ENCODE measurements at places on chromosomes 2 and 18. TPM values are rescaled to one million over a fixed set of nuclear protein-coding genes. Genes with fewer than 3 reads are reported as not detected.

- peaks cover 6% of the 10 kb centered on the region for H3K36me3 ChIP-seq
- H3K27ac ChIP-seq = peak overlapping the region; percentile 47
- no peak overlapping the region for H3K4me3 ChIP-seq
- H3K27me3 ChIP-seq = no peaks in the 10 kb centered on the region
- peaks cover 39% of the 10 kb centered on the region for H3K4me1 ChIP-seq
Measured at GRCh38 chr2:227479865-227480475, 8.0 kb downstream of the AGFG1 start.

NT5DC4 gene
- total RNA-seq = not detected

GRCh38 chr18:67007085-67007484, 403.2 kb upstream of the CDH19 start:
- H3K27me3 ChIP-seq = peaks cover 32% of the 10 kb centered on the region
- DNase-seq = no peak
- H3K36me3 ChIP-seq = no peaks in the 10 kb centered on the region
- H3K4me3 ChIP-seq = no peak overlapping the region

DNA sequence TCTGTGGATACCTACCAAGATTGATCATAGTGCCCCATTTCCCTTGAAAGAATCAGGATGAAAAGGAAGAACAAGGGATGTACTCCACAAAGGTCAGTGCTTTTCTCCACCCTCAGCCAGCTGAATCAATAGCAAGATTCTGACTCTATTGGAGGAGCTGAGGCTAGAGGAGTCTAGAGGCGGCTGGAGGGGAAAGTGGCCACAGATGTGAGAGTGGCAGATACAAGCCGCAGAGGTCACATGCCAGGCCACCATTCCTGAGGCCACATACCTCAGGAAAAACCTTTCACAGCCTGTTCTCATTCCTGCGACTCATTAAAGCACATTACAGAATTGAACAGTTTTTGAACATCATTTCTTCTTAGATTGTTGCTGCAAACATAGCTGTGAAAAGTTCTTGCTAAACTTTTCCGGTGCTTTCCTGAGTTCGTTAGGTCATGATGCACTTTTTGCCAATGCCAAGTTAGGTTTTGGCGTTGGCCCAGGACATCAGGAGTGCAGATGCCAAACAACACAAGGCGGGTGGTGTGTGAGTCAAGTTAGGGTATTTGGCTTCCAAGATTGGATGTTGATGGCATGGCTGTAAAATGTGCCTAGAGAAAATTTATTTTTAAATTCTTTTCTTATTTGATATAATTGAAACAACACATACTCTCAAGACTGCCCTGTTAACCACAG, 160.7 kb upstream of the SP5 start:
- peaks cover 12% of the 10 kb centered on the region for H3K4me1 ChIP-seq
- peak overlapping the region; percentile 12 for H3K4me3 ChIP-seq
- peaks cover 9% of the 10 kb centered on the region for H3K36me3 ChIP-seq
- H3K27ac ChIP-seq = peak overlapping the region; percentile 86
- peak; percentile 99 for DNase-seq

DNA sequence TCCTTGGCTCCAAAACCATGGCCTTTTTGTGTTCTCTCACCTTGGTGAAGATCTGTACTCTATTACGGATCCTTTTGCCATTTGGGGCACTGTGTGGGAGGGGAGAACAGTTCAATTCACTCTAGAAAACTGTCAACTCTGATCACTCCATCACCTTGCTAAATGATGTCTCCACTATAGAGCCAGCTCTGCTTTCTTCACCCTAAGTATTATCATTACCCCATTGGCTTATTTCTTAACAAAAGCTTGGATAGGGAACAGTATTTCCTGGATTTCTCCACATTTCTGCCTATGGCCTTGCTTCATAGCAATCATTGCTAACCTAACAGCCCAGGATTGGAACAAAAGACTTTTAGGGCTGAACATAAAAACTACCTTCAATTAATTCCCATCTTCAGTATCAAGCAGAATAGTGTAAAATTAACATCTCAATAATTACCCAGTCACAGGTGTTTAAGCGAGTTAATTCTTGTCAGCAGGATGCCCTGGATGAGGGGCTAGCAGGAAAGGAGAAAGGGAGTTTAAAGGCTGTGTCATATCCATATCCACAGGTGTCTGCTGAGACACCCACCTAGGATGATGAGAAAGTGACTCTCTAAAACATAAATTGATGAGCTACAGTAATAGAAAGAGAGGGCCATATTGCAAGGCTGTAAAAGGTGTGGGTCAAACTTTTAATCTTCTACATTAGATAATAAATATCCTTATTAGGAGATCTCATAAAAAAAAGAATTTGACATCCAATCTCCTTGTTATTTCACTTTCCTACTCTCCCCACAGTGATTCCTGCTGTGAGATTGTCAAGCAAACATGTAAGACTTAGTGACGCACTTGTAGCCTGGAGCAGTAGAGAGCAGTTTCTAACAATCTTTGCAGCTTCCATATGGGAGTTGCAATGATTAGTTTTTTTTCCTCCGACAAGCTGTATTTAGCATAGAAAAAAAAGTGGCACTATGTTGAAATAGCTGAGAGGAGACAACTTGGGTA, 589.5 kb upstream of the NXPH2 start:
- H3K27me3 ChIP-seq = peaks cover 12% of the 10 kb centered on the region
- H3K36me3 ChIP-seq = no peaks in the 10 kb centered on the region
- no peak overlapping the region for H3K4me3 ChIP-seq
- no peaks in the 10 kb centered on the region for H3K4me1 ChIP-seq

DNA sequence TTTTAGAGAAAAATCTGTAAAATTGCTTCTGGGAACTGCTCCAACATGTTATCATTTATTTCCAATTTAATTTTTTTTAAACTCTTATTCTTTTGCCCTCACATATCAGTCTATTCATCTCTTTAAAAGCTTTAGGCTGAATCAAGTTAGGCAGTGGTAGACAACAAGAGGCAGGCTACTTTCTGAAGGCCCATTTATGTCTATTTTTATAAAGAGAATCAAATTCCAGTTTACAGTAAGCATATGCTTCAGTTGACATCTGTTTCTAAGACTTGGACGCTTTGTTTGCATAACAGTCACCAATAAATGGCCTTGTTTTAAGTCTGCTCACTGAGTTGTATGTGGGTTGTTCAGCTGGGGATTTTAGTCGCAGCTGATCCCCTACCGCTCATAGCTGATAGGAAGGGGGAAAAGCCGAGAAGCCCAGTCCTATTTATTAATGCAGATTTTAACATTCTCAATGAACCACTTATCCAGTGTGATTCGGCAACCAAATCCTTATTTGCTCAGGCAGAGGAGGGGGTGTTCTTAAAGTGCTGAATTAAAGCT, 260.4 kb upstream of the SIX3 start:
- no peaks in the 10 kb centered on the region for H3K27me3 ChIP-seq
- H3K36me3 ChIP-seq = no peaks in the 10 kb centered on the region
- no peak overlapping the region for H3K4me3 ChIP-seq

GRCh38 chr2:218962859-218963492, 3.5 kb downstream of the CDK5R2 start:
- peaks cover 13% of the 10 kb centered on the region for H3K4me1 ChIP-seq
- peaks cover 68% of the 10 kb centered on the region for H3K27me3 ChIP-seq
- no peaks in the 10 kb centered on the region for H3K36me3 ChIP-seq
- peak; percentile 41 for DNase-seq

DNA sequence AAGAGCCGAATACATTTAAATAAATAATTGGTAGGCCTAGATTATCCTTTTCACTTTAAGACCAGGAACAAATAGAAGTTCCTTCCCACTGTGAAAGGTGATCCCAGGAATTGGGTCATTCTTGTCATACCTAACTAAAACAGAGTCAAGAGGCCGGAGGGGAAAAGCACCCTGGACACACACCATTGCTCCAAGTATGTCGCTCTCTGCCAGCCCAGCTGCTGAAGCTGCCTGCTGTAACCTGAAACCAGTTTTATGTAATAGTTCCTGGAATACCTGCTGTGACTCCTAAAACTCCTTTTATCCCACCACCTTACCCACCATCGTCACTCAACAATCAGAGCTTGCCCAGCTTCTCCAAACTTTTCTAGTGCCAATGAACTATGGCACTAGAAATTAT, 217.1 kb downstream of the PTPRM start:
- H3K27ac ChIP-seq = no peak overlapping the region
- peak; percentile 54 for DNase-seq
- peaks cover 13% of the 10 kb centered on the region for H3K36me3 ChIP-seq
- no peaks in the 10 kb centered on the region for H3K27me3 ChIP-seq

DNA sequence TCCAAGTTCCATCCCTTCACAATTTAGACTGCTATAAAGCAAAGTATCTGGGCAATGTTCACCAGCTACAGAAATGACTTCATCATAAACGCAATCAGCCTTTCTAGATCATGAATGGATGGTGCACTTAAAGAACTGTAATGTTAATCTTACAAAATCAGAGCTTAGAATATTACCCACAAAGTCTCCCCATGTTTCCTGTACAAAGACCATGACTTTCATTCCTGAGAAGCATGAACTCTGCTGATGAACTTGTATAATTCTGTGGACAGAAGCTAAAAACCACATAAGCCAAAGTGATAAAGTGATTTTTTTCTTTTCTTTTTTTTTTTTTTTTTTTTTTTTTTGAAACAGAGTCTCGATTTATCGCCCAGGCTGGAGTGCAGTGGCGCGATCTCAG, 53.3 kb downstream of the C1D start:
- H3K27me3 ChIP-seq = no peaks in the 10 kb centered on the region
- no peak for DNase-seq
- H3K36me3 ChIP-seq = no peaks in the 10 kb centered on the region
- no peak overlapping the region for H3K4me3 ChIP-seq
- no peak overlapping the region for H3K27ac ChIP-seq

- peak; percentile 14 for DNase-seq
- no peak overlapping the region for H3K27ac ChIP-seq
- no peaks in the 10 kb centered on the region for H3K27me3 ChIP-seq
- H3K36me3 ChIP-seq = no peaks in the 10 kb centered on the region
- no peaks in the 10 kb centered on the region for H3K4me1 ChIP-seq
- no peak overlapping the region for H3K4me3 ChIP-seq
Measured at GRCh38 chr2:133561045-133561852, 7.0 kb downstream of the NCKAP5 start.

GRCh38 chr2:121360566-121361300, 75.7 kb upstream of the TFCP2L1 start:
- peaks cover 60% of the 10 kb centered on the region for H3K36me3 ChIP-seq
- H3K4me1 ChIP-seq = peaks cover 45% of the 10 kb centered on the region
- peak; percentile 92 for DNase-seq
- H3K27ac ChIP-seq = peak overlapping the region; percentile 47
- H3K4me3 ChIP-seq = no peak overlapping the region
- H3K27me3 ChIP-seq = no peaks in the 10 kb centered on the region

- peaks cover 15% of the 10 kb centered on the region for H3K27me3 ChIP-seq
- H3K4me3 ChIP-seq = no peak overlapping the region
- H3K36me3 ChIP-seq = peaks cover 2% of the 10 kb centered on the region
- no peak overlapping the region for H3K27ac ChIP-seq
- no peak for DNase-seq
Measured at GRCh38 chr2:127818241-127818640, 7.3 kb upstream of the WDR33 start.

- H3K27ac ChIP-seq = no peak overlapping the region
- peaks cover 4% of the 10 kb centered on the region for H3K4me1 ChIP-seq
- H3K36me3 ChIP-seq = no peaks in the 10 kb centered on the region
- no peaks in the 10 kb centered on the region for H3K27me3 ChIP-seq
Measured at GRCh38 chr18:39845631-39846030, 2109.4 kb upstream of the PIK3C3 start.

LRRTM1 gene
- not detected for total RNA-seq

DNA sequence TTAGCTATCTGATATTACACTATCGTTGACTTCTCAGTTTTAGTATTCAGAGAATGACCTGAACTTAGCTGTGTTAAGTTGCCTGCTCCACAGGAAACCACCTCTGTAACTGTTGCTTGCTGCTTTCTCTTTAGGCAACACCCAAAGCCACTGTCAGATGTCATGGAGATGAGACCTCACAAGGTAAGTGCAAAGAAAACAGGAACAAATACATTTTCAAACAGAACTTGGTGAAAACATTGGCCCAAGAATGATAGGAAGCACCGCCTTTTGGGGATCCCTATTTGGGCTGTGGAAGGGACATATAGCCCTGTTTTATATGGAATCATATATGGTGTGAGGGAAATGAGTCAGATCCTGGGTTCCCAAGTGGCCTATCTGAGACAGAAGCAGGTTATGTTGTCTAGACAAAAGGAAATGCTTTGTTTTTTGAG, 143.4 kb downstream of the UBE2E3 start:
- no peak for DNase-seq
- no peak overlapping the region for H3K27ac ChIP-seq
- no peaks in the 10 kb centered on the region for H3K36me3 ChIP-seq
- H3K27me3 ChIP-seq = no peaks in the 10 kb centered on the region
- no peaks in the 10 kb centered on the region for H3K4me1 ChIP-seq
- H3K4me3 ChIP-seq = no peak overlapping the region

DNA sequence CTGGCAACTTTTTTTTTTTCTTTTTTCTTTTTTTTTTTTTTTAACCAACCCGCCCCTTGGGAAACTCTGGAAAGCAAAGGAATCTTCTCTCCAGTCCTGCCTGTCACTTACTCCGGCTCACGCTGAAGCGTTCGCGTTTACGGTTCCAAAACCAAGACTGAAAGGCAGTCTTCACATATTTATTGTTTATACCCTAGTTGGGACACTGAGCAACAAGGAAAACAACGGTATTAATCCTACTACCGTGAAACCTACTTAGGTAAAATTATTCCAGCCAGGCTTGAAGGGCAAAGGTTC, 125.4 kb downstream of the OSBPL1A start:
- no peaks in the 10 kb centered on the region for H3K27me3 ChIP-seq
- H3K27ac ChIP-seq = peak overlapping the region; percentile 65
- peaks cover 26% of the 10 kb centered on the region for H3K4me1 ChIP-seq

DNA sequence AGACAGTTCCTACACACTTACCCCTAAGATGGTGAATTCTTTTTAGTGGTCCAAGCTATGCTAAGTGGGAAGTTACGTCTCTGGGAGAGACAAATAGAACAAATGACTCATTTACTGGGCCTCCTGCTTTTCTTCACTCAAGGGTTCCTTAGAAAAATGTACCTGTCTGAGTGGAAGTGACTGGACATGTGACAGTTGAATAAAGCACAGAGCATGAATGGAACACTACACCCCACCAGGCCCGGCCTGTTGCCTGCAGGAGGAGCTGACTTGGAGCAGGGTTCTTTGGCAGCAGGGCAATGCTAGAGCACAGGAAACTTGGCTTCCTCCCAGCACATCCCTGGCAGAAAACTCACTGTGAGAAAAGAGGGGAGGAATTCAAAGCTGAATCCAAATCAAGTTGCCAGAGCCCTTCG, 451.0 kb upstream of the SETBP1 start:
- H3K36me3 ChIP-seq = no peaks in the 10 kb centered on the region
- H3K4me1 ChIP-seq = no peaks in the 10 kb centered on the region
- peak; percentile 61 for DNase-seq
- no peaks in the 10 kb centered on the region for H3K27me3 ChIP-seq
- no peak overlapping the region for H3K27ac ChIP-seq
- no peak overlapping the region for H3K4me3 ChIP-seq

DNA sequence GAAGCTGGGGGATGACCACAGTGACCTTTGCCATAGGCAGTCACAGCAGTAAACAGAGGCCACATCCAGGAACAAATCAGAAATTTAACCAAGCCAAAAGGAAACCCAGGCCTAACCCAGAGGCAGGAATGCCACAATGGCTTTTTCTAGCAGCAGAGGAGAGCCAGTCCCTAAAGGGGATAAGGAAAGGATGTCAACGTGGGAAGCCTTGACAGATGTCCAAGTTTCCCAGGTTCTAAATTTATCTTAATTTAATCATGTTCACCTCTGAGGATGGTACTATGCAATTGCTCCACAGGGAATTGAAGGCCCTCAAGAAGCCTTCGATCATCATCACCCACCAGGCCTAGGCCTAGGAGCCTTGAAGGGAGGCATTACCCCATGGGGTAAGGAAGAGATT, 374.7 kb downstream of the TNS1 start:
- H3K4me3 ChIP-seq = no peak overlapping the region
- no peaks in the 10 kb centered on the region for H3K4me1 ChIP-seq
- H3K36me3 ChIP-seq = no peaks in the 10 kb centered on the region
- no peak overlapping the region for H3K27ac ChIP-seq
- DNase-seq = no peak
